ENCODE measurements at places on chromosomes 3 and 15. TPM values are rescaled to one million over a fixed set of nuclear protein-coding genes. Genes with fewer than 3 reads are reported as not detected.

GRCh38 chr3:134562055-134562454, 76.2 kb downstream of the CEP63 start:
- DNase-seq: no peak

DNA sequence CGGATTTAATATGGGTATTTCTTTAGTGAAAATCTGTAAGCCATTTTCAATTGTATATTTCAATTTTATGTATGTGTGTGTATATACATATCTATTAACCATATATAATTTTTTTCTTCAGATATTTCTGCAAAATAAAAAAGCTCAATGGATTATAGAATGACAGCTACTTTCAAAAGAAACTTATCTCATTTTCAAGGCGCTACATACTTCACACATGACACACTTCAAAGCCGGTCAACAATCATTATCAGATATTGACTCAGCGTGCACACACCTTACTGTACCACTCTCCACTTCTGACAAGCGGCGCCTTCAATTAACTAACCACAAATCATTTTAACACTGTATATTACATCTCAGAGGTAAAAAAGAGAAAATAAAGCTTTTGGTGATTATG, 39.6 kb downstream of the ATP13A3 start:
- no peak for DNase-seq

GRCh38 chr3:136151219-136151618, 44.9 kb downstream of the MSL2 start:
- DNase-seq: no peak

- DNase-seq: no peak
These were observed 82.4 kb downstream of the NR2F2 start for GRCh38 chr15:96412906-96413231.

Gene APPL1
- 17.1 TPM for total RNA-seq

Gene HIGD2B
- total RNA-seq: not detected

Gene ZMAT3
- 75.5 TPM for total RNA-seq

Gene SAMMSON
- total RNA-seq: not detected

Gene SEMA3B
- 26.6 TPM for total RNA-seq

Gene LRRIQ4
- total RNA-seq: not detected

Gene STARD9
- total RNA-seq: 2.6 TPM

Gene ACP3
- not detected for total RNA-seq
